Activated CD4-positive, CD25-positive, alpha-beta regulatory T cell treated with anti-CD3 and anti-CD28 coated beads, Interleukin-2, amount 50 U/mL, for 24 hours (primary cell): ENCODE measurements at places on chromosomes 13 and 19.

DNA sequence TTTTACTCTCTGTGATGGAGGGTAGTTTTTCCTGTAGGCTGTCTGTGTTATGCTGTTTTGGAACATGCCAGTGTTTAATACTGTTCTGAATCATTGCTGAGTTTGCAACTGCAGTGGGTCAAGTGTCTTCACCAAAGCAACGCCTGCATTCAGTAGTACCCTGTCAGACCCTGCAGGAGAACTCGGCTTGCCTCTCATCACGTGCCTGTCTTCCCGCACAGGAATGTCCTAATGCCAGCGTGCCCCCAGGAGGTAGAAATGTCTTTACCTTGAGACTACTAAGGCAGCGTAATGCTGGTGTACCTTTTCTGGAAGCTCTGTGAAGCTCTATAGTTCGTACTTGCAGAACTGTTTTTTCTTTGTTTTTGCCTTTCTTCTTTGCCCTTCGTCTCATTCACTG, 42.3 kb downstream of the POLR1D start:
- no peak for ATAC-seq

GRCh38 chr19:9913237-9914000, 22.9 kb downstream of the OLFM2 start:
- ATAC-seq, result no peak

DNA sequence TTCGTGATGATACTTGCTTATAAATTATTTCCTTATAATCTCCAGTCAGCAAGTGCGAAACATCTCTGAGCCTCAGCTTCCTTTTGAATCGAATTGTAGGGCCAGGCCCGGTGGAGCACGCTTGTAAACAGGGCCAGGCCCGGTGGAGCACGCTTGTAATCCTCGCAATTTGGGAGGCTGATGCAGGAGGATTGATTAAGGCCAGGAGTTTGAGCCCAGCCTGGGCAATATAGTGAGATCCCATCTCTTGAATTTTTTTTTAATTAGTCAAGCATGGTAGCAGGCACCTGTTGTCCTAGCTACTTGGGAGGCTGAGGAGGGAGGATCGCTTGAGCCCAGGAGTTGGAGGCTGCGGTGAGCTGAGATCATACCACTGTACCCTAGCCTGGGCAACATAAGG, 116.2 kb upstream of the MCF2L start:
- ATAC-seq, result no peak

DNA sequence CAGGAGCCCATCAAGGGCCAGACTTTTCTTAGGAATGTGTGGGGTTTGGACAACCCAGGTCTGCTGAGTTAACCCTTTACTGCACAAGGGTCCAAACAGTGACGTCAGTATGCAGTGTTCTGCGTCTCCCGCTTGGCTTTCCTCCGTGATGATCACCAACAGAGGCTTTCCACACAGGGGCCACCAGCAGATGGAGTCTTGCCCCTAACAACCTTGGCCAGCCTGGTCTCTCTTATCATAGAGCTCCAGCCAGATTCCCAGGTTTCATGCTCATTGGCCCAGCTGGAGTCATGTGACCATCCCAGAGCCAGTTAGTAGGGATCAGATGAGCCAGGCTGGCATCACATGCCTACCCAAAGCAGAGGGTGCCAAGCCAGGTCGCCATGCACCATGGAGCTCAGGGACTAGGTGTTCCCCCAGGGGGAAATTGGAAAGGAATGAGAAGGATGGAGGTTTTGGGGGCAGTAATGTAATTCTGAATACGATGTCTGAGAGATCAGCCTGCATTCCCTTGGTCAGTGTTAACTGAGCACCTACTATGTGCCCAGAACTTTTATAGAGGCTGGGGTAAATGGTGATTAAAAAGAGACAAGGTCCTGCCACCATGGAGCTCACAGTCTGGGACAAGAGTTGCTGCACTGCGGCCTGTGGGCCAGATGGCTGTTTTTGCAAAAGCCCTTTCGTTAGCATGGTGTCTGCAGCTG, 61.2 kb downstream of the MYH14 start:
- ATAC-seq, result no peak

DNA sequence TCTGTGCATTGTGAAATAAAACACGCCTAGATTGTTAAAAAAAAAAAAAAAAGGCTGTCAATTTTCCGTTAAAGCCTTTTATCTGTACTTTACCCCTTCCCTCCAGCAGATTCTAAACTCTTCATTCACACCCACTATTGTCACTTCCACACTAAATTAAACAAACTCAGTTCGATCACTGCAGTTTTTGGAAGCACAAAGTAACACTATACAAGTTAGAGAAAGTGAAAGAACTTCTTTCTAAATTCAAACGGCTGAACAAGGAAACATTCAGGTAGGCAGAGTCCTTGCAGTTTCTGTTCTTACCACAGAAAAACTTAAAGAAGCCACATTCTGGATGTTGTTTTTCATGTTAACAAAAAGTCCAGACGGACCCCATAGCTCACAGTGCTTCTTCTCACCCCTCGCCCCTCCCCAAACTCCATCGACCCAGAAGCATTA, 27.5 kb upstream of the UBE2L5 start:
- peak; percentile 68 for ATAC-seq

DNA sequence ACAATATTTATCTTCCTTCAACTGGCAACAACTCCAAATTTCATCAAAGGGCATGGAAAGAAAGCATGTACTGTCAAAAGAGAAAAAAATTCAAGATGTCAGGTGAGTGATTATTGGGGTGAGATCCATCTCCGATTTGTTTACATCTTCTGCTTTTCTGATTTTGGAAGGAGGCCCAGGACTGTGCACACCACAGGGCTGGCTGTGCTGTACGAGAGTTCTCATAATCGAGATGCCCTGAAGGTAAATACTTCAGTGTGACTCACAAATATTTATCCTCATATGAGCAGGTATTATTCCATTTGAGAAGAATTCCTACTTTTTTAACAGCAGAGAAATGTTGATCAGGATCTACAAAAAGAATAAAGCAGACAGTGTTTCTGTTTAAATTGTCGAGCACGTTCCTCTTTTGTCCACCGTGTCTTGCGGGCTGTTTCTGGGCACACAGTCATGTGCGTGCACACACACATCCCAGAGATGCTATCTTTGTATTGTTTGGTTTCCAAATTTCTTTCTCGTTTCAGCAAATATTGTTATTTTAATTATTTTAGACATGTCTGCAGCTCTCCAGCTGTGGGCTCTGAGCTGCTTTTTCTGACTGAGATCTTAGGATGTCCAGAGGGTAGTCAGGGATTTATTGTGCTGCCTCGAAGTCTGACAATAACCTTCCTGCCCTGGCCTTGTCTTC, 103.8 kb downstream of the KL start:
- no peak for ATAC-seq

GRCh38 chr13:38514575-38514974, 164.9 kb downstream of the UFM1 start:
- no peak for ATAC-seq

DNA sequence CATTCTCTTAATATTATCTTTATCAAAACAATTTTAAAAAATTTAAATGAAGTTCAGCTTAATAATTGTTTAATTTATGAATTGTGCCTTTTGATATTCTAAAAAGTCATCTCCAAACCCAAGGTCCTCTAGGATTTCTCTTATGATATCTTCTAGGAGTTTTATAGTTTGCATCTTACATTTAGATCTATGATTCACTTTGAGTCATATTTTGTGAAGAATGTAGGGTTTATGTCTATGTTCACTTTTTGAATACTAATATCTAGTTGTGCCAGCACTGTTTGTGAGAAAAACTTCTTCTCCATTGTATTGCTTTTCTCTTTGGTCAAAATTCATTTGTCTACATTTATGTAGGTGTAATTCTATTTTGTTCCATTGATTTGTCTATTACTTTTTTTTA, 1068.4 kb upstream of the SPRY2 start:
- ATAC-seq, result no peak

DNA sequence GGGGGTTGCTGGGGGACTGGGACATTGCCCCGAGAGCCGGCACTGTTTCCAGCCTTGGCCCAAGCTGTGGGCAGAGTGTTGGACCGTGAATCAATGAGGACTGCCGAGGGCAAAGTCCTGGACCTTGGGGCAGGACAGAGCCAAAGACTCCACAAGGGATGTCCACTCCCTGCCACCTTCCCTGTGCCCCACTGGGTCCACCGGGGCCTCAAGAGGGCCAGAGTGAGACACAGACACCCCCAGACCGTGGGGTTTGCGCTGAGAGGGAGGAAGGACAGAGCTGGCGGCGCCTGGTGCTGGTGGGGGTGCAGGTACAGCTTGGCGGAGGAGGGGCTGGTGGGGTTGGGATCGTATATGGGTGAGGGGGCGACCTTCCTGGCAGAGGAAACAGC, 11.8 kb downstream of the MAST3 start:
- no peak for ATAC-seq

GRCh38 chr13:105346141-105346775, 1189.2 kb downstream of the EFNB2 start:
- ATAC-seq, result no peak

DNA sequence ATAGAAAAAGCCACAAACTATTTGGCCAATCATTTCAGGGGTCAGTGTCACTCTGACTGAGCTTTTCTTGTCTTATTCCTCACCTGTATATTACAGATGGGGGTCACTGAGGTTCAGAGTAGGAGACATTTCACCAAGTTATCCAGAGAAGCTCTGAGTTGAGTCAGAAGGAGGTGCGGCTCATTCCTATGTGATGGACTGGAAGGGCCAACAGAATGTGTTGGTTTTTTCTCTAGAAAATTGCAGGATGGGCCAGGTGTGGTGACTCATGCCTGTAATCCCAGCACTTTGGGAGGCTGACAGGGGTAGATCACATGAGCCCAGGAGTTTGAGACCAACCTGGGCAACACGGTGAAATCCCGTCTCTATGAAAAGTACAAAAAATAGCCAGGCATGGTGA, 24.5 kb upstream of the ZNF83 start:
- no peak for ATAC-seq

DNA sequence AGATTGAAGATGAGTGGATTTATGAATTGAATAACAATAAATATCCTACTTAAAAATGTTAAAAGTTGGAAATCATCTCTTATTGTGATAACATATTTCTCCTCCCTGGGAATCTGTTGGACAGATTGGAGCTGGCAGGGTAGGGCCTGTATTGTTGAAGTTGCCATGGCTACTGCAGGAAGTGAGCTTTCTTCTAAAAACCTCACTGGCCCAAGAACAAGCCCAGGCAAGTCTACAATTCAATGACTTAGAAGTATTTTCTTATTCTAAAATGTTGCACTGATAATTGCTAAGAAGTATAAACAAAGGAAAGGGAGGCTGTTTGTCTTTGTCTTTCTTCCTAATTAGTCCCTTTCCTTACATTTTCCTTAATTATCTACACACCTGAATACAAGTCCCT, 112.1 kb downstream of the DLEU7 start:
- no peak for ATAC-seq

DNA sequence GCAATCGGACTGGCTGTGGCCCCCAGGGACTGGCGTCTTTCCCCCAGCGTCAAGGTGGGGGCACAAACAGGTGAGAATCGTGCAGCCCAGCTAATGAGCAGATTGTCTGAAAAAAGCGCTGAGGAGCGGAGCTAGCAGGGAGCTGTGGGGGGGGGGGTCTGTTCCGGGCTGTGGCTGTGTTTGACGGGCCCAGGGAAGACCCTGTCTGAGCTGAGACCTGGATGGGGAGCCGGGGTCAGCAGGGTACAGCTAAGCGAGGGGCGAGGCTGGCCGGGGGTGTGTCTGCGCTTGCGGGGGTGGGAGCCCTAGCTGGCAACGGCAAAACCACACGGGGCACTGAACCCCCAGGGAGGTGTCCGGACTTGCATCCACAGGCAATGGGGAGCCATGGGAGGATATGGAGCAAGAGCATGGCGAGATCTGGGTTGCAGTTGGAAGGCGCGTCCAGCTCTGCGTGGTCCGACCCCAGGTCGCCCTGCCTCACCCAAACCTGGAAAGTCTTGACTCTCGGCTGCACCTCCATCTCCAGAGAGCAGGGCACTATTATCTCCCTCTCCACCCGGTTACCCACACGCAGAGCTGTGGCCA, 4.6 kb downstream of the LINGO3 start:
- ATAC-seq, result no peak

DNA sequence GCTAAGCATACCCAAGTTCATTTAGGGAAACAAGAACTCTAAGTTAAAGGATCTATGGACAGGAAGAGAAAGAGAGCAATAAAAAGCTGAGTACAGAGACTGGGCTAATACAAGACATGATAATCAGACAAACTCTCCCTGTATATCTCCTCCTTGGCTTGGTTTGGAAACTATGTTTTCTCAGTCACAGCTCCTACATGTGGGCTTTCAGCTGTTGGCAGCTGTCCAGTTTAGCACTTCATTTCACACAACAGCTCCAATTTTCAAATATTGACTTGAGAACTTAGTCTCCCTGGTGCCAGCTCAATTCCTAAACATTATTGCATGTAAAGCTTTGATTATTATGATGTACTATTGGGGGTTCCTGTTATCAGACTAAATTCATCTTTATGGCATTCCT, 222.8 kb upstream of the OBI1 start:
- no peak for ATAC-seq

- no peak for ATAC-seq
Observed at GRCh38 chr13:41075034-41075433, 13.7 kb downstream of the WBP4 start.

DNA sequence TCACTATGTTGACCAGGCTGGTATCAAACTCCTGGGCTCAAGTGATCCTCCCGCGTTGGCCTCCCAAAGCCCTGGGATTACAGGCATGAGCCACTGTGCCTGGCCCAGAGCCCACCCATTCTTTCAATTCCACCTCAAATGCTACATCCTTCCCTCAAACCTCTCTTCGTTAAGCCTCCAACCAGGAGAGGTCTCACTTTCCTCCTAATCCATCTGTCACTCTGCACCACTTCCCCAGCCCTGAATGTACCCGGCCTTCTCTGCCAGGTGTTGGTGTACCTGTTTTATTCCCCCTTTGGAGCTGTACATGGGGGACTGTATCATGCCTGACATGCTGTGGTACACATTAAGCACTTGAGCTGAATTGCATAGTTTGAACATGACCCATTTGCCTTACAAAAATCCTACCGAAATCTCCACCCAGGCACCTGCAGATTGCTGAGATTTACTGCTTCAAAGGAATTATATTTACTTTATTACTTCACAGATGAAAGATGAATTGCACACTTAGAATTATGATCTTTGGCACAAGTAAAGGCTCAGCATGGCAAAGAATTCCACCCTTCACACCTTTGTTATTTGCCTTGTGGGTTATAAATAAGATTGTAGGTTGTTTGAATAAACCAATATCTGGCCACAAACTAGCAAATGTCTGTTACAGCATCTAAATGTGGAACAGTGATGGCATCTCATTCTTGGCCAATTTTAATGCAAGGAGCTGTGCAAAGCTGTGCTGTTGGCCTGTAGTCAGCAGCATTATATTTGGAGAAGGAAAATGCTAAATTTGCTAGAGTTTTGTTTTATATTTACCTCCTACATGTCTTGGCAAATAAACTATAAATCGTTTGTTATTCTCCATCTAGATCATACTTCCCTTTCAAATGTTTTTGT, 15.6 kb upstream of the WASF3 start:
- no peak for ATAC-seq

DNA sequence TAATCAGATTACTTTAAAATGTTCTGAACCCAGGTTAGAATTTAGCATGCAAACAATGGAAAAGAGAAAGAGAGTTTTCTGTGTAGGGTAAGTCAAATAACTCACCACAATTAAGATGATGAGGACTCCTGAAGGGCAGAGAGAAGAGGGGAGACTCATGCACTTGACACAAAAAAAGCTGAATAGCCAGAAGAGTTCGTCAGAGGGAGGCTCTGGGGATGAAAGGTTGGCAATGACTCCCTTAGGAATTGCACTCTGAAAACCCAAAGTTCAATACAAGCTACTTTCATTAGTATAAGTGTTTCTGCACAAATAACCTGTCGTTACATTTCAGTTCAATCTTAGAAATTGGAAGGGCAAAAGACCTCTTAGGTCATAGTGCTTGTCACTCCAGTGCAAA, 434.4 kb upstream of the PCDH9 start:
- no peak for ATAC-seq

GRCh38 chr13:90623318-90624011, 724.0 kb upstream of the MIR17HG start:
- no peak for ATAC-seq
